ENCODE measurements at places on chromosomes 7 and 10. TPM values are rescaled to one million over a fixed set of nuclear protein-coding genes. Genes with fewer than 3 reads are reported as not detected.

FKBP6 gene
- polyA plus RNA-seq: not detected

STEAP4 gene
- polyA plus RNA-seq: 3.4 TPM

MEIG1 gene
- polyA plus RNA-seq: 1.4 TPM

TMEM236 gene
- polyA plus RNA-seq: 0.09 TPM

COL26A1 gene
- 3.5 TPM for polyA plus RNA-seq

GIMAP1 gene
- 6.4 TPM for polyA plus RNA-seq

OR2F2 gene
- not detected for polyA plus RNA-seq

ACTR3C gene
- 15.8 TPM for polyA plus RNA-seq

DPYSL4 gene
- not detected for polyA plus RNA-seq

STEAP2 gene
- polyA plus RNA-seq: 8.9 TPM

MSMB gene
- not detected for polyA plus RNA-seq
